Lower lobe of right lung (tissue), 2 donors: ENCODE measurements at places on chromosomes 12 and 14. TPM values are rescaled to one million over a fixed set of nuclear protein-coding genes. Genes with fewer than 3 reads are reported as not detected.

The DDX23 gene
- 76.8 TPM for total RNA-seq

The SCAF11 gene
- total RNA-seq, result 129 TPM

DNA sequence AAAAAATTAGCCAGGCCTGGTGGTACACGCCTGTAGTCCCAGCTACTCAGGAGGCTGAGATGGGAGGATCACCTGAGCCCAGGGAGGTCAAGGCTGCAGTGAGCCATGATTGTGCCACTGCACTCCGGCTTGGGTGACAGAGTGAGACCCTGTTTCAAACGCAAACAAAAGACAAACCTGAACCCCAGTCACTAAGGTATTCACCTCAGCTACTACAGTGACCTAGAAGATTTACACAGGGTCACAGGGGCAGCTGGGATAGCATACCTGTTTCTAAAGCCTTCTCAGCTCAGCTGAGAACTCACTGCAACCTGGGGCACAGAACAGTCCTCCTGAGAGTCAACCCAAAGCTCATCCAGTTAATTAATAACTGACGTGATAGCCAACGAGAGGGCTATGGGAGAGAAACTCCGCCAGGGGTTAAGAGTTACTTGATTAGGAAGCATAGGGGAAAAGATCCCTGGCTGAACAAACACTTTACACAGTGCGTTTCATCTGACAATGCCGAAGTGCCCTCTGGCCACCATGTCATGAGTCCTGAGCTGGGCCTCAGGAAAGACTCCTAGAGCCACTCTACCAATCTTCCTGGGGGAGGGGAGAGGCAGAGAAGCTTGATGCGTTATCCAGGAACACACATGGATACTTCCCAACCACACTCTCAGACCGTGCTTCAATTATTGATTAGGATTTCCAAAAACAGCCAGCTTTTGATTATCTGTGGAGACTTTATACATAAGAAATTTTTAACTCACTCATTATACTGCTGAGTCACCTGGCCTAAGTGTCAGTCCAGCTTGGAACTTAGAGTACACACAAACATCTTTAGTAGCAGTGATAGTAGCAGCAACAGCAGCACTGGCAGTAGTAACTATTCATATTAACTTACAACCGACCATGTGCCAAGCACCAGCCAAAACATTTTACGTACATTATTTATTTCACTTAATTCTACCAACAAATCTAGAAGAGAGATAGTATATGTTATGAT lies 48.2 kb downstream of the FOXN3 start:
- no peak for DNase-seq

DNA sequence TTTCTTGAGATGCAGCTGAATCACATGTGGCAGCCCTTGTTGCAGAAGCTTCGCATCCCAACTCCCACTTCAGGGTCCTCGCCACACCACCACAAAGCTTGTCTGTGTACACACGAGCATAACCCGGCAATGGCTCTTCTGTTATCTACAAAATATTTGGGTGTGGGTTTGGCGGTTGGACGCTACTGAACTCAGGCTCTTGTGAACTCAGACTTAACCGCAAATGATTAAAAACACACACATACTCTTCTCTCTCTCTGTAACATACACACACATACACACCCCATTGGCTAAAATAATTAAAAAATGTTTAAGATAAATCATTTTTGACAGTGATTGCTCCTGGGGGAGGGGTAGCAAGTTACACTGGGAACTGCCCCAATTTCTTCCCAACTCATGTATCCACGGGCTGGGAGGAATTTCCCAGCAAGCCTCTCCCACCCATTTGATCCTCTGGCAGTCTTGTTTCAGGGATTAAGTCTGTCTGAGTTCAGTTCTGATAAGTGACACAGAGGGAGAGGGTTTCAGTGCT lies 63.7 kb upstream of the MANSC4 start:
- no peak for DNase-seq

The LRTM2 gene
- total RNA-seq, result not detected

The SLC38A4 gene
- total RNA-seq, result 1.1 TPM

The DHH gene
- 1.5 TPM for total RNA-seq

The IFI27 gene
- 340 TPM for total RNA-seq

The SRGAP1 gene
- 6.7 TPM for total RNA-seq

- no peak for DNase-seq
These were observed 1891.5 kb upstream of the SEL1L start for GRCh38 chr14:83425138-83425537.

GRCh38 chr12:130966443-130967030 lies 12.8 kb downstream of the ADGRD1 start:
- DNase-seq, result no peak

GRCh38 chr12:57087691-57088353 lies 1.1 kb upstream of the NAB2 start:
- DNase-seq, result peak; percentile 95

The NANOG gene
- not detected for total RNA-seq

- no peak for DNase-seq
These were observed 73.5 kb upstream of the VASH1 start for GRCh38 chr14:76687611-76688382.

- peak; percentile 81 for DNase-seq
These were observed 7.2 kb downstream of the ALDH2 start for GRCh38 chr12:111773801-111774551.

GRCh38 chr12:94690198-94690771 lies 39.9 kb upstream of the TMCC3 start:
- no peak for DNase-seq

GRCh38 chr14:90483571-90483974 lies 86.7 kb downstream of the CALM1 start:
- no peak for DNase-seq

The HOMEZ gene
- 12.4 TPM for total RNA-seq

GRCh38 chr12:130111965-130112496 lies 50.2 kb upstream of the FZD10 start:
- no peak for DNase-seq

The TBX5 gene
- 15.7 TPM for total RNA-seq

The FAM181A gene
- total RNA-seq, result 6.4 TPM

The AVPR1A gene
- 2.2 TPM for total RNA-seq

The ETFRF1 gene
- 24.7 TPM for total RNA-seq

- DNase-seq, result no peak
These were observed 62.3 kb downstream of the GCH1 start for GRCh38 chr14:54840336-54840735.

DNA sequence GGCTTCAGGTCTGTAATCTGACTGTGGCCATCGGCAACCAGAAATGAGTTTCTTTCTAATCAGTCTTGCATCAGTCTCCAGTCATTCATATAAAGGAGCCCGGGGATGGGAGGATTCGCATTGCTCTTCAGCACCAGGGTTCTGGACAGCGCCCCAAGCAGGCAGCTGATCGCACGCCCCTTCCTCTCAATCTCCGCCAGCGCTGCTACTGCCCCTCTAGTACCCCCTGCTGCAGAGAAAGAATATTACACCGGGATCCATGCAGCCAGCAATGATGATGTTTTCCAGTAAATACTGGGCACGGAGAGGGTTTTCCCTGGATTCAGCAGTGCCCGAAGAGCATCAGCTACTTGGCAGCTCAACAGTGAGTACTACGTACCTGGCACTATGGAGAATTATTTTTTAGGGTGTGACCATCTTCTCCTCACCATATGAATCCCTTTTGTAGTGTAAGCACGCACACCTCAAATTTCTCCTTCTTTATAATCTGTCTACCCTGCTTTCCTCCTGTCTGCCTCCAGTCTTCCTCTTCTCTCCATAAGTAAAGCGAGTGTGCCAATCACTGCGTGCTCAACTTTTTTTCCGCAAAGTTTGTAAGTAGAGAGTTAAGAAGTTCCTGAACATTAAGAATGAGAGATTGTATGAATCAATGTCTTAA lies at the start of gene TPH2:
TSS of gene TPH2 (plus strand) at position 118 of the 658 bp plus-strand sequence. CDS start at position 260, 142 bp downstream.
- peak; percentile 56 for DNase-seq

The ETFBKMT gene
- total RNA-seq, result 4.0 TPM

GRCh38 chr14:20657216-20658211 lies 16.0 kb upstream of the OR6S1 start:
- no peak for DNase-seq

- no peak for DNase-seq
These were observed 269.9 kb downstream of the RPL10L start for GRCh38 chr14:46381674-46382073.

The SCN8A gene
- total RNA-seq, result 0.53 TPM

- DNase-seq, result no peak
These were observed 24.0 kb upstream of the PTPRQ start for GRCh38 chr12:80420075-80420474.
